Right renal pelvis (tissue), 4 donors: ENCODE measurements at places on chromosomes 7 and 10. TPM values are rescaled to one million over a fixed set of nuclear protein-coding genes. Genes with fewer than 3 reads are reported as not detected.

DNA sequence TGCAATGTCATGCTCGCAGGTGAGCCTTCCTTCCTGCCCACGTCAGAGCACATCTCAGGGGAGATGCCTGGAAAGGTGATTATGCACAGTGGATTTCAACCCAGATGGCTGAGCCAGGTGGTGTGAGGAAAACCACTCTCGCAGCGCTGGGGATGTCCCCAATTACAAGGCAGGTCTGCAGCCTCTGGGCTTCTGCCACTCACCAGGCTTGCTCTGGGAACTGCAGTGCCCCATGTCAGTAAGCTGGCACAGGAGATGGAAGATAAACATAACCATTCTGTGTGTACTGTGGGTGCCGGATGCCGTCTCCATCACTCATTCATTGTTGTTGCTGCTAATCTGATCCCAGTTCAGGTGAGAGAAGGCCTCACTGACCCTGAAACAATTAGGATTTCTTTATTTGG is 222.9 kb upstream of the PITRM1 start:
- DNase-seq = no peak

DNA sequence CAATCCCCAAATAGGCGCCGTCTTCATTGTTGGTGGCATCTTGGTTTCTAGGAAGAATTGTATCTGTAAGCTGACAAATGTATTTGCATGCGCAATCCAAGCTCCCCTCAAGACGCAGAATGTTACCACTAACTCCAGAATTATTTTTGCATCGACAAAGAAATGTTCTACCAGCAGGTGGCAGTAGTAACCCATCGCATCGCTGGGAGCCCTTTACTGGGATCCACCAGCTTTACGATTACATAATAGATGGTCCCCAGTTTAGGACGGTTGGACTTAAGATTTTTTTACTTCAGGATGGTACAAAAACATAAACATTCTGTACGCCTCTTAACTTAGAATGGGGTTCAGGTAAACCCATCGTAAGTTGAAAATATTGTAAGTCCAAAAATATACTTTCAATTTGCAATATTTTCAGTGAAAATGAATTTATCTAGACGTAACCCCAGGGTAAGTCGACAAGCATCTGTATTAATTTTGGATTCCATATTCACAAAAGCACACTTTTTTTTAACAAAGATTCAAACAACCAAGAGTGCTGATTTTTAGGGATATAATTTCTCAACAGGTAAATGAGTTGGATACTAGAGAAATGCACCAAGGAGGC is 114.0 kb upstream of the COBL start:
- DNase-seq = peak; percentile 40

PILRB gene
- polyA plus RNA-seq = 38.3 TPM

DNA sequence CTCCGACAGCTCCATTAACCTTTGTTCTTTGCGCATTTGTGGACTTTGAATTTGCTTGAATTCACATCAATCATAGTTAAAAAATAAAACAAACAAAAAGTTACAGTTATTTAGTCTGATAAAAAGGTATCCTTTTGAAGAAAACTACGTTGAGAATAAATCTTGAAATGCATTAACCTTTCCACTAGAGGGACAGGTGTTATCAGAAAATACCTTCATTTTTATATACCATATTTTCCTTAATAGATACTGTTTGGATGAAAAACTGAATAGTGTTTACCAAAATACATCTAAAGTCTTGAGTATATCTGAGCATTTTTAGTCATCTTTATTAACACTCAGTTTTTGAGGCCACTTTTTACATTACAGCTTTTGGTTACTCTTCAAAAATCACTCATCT is 371.9 kb downstream of the ZWINT start:
- DNase-seq = no peak

DNA sequence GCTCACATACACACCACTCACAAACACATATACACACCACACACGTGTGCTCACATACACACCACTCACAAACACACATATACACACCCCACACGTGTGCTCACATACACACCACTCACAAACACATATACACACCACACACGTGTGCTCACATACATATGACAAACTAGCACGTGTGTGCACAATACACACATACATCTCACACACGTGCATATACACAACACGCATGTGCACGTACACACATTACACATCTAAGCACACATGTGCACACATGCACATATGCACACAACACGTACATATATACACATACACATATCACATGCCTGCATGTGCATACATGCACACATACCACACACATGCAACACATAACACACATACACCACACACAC is 78.3 kb upstream of the FOXK1 start:
- no peak for DNase-seq

DNA sequence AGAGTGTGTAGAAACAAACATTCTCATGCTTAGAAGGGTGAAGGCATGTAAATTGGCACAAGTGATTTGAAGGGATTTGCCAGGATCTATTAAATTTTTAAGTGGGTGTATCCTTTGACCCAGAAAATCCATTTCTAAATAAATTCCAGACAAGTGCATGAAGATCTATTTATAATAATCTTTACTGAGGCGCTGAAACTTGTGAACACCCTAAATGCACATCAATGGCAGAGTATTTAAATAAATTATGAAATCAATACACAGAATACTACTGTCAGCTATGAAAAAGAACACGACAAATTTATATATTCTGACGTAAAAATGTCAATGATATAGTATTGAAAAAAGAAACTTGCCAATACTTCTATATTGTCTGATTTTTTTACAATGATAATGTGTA is 17.9 kb downstream of the ZNF777 start:
- DNase-seq = no peak
